RWPE2 (cell line): ENCODE measurements at places on chromosomes 6 and 20.

- H3K27me3 ChIP-seq: peaks cover 84% of the 10 kb centered on the region
- no peak within 1 kb of the TSS for H3K4me3 ChIP-seq
- no peak within 1 kb of the TSS for H3K27ac ChIP-seq
- no peak for DNase-seq
- no peaks in the 10 kb centered on the region for H3K4me1 ChIP-seq
- no peaks in the 10 kb centered on the region for H3K36me3 ChIP-seq
These were observed at the start of gene IRF4 for GRCh38 chr6:391559-392440. IRF4 (plus strand) TSS chr6:391752; CDS start chr6:393153, 1,401 bp downstream.

DNA sequence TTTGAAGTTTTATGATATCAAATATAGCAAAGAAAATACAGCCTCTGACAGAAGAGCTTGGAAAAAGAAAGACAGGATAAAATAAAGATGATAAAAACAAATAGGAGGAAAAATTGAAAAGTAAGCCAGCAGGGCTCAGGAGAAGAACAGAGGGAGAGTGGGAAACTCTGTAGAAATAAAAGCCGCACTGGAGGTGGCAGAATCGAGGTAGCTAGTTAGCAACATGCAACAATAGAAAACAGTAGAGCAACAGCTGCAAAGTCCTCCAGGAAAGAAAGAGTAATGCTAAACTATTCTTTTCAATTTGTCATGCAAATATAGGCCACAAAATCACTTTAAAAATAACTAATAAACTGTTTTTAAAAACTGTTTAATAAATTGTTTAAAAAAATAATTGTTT lies 28.8 kb downstream of the HBS1L start:
- no peaks in the 10 kb centered on the region for H3K4me1 ChIP-seq
- H3K27me3 ChIP-seq: no peaks in the 10 kb centered on the region
- no peak overlapping the region for H3K27ac ChIP-seq
- peaks cover 47% of the 10 kb centered on the region for H3K36me3 ChIP-seq
- no peak for DNase-seq

- no peaks in the 10 kb centered on the region for H3K4me1 ChIP-seq
- no peak for DNase-seq
- H3K36me3 ChIP-seq: no peaks in the 10 kb centered on the region
- H3K27me3 ChIP-seq: peaks cover 83% of the 10 kb centered on the region
These were observed 3.4 kb upstream of the SIM1 start for GRCh38 chr6:100468016-100468622.

DNA sequence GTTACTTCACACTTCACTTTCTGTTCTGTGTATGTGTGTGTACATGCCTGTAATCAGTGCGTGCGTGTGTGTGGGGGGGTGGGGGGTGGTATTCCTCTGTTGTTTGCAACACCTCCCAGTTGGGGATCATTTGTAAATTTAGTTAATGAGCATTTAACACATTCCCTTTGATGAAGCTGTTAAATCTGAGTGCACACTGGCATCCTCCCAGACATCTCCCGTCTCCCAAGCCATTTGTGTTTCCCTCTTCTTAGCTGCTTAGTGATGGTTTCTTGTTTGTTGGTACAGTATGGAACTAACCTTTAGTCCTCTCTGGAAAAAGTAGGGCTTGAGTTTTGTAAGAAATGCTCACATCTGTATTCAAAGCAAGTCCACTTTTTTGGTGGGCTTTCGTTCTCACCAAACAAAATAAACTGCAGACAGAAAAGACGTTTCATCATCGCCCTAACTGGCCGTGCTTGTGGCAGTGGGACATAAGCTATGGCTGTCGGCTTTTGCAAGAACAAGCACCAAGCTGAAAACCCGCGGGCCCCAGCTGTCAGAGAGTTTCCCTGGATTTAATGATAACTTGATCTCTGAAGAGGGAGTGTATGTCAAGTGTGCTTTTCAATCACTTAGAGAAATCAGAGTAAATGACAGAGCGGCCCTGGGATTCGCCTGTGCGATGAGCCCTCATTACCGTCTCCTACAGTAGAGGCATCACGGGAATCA lies 54.9 kb upstream of the SASH1 start:
- no peaks in the 10 kb centered on the region for H3K4me1 ChIP-seq
- no peak overlapping the region for H3K27ac ChIP-seq
- no peaks in the 10 kb centered on the region for H3K27me3 ChIP-seq
- no peak for DNase-seq
- H3K36me3 ChIP-seq: no peaks in the 10 kb centered on the region

DNA sequence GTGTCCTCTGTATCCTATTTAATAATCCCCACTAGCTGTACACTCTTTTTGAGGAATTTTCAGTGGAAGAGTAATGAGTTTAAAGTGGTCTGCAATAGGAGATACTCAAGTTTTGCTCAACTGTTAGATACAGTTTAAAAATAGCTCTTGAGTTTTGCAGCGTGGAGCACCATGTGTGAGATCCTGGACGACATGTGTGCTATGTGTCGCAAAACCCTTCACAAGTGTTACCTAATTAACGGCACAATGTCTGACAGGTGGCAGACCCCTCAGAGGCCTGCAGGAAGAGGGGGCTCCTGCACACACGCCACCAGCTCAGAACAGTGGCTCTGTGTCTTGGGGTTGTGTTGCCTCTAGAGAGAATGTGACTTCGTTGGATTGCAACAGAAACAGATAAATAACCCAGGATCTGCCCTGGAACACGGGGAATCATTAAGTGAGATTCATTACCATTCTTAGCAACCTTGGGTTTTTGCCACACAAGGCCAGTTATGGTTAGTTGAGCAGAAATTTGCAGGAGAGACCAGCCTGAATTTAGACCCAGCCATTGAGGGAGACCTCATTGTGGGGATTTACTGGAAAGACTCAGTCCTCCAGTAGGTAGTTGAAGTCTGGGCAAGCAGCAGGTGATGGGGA lies 73.8 kb downstream of the SASH1 start:
- H3K4me3 ChIP-seq: no peak overlapping the region
- H3K27me3 ChIP-seq: no peaks in the 10 kb centered on the region
- DNase-seq: no peak
- no peak overlapping the region for H3K27ac ChIP-seq

GRCh38 chr20:53947501-53948195 lies 122.7 kb downstream of the BCAS1 start:
- H3K27ac ChIP-seq: no peak overlapping the region
- DNase-seq: no peak
- H3K4me1 ChIP-seq: peaks cover 18% of the 10 kb centered on the region
- no peaks in the 10 kb centered on the region for H3K27me3 ChIP-seq
- H3K36me3 ChIP-seq: no peaks in the 10 kb centered on the region; the same call in 1 of the 2 replicates

DNA sequence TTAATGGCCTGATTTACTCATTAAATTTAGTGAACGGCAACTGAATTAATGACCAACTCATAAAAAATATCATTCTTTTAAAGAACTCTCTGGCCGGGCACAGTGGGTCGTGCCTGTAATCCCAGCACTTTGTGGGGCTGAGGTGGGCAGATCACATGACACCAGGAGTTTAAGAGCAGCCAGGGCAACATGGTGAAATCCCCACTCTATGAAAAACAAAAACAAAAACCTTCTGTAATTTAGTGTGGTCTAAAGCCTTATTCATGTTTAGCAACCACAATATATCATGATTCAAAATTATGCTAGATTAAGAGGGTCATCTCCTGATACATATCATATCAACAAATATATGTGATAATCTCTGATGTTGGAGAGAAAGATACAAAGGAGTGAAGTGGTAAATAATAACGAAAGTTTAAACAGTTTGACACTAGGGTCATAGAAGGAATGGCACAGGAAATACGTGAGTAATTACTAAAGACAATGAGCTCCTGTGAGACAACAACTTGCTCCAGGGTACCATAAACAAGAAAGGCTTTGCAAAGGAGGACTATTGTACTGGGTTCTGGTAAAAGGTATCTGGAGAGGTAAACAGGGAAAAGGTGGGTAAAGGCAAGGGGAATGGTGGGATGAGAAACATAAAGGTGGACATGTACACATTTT lies 5.7 kb downstream of the ELOVL4 start:
- no peaks in the 10 kb centered on the region for H3K27me3 ChIP-seq
- H3K36me3 ChIP-seq: no peaks in the 10 kb centered on the region
- H3K4me3 ChIP-seq: no peak overlapping the region
- no peak for DNase-seq

GRCh38 chr6:100463630-100464161 lies 1.0 kb downstream of the SIM1 start:
- no peak for DNase-seq
- H3K27ac ChIP-seq: no peak overlapping the region

DNA sequence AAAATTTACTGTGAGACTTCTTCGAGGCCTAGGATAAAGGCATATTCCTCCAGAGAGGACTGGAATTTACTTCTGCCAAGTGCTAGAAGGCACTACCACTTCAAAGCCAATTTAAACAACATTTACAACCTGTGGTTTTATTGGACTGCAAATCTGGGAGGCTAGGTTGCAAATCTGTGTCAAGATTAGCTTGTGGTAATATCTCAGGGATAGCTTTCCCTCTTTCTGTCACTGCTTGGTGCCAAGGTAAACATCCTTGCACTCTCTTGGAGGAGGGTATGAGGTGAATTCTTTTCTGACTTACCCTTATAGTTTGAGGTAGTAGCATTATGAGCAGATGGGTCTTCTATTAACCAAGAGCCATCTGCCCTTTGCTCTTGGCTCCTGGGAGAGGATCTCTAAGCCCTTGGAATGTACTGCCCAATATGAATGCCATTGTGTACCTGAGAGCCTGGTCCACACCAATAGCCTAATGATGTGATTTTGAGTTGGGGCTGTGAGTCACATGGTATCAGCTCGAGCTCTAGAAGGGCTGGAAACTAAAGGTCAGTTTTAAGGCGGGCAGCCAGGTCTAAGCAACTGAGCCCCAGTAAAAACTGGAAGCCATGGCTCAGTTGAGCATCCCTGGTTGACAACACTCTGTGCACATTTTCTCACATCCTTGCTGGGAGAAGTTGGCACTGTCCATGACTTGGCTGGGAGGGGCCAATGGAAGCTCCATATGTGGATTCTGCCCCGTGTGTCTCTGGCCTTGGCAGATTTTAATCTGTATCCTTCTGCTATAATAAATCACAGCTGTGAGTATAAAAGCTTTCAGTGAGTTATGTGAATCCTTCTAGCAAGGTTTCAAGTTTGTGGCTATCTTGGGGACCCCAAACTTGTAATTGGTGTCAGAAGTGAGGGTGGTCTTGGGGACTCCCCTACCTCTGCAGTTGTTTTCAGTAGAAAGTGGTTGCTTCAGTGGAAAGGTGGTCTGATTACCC lies 188.1 kb downstream of the UBE3D start:
- H3K4me3 ChIP-seq: no peak overlapping the region
- DNase-seq: no peak
- no peaks in the 10 kb centered on the region for H3K36me3 ChIP-seq
- no peak overlapping the region for H3K27ac ChIP-seq

- peaks cover 77% of the 10 kb centered on the region for H3K27me3 ChIP-seq
- H3K4me3 ChIP-seq: no peak overlapping the region
- H3K4me1 ChIP-seq: no peaks in the 10 kb centered on the region
- no peak overlapping the region for H3K27ac ChIP-seq
- no peaks in the 10 kb centered on the region for H3K36me3 ChIP-seq
These were observed 14.3 kb downstream of the POU3F2 start for GRCh38 chr6:98848539-98849242.

DNA sequence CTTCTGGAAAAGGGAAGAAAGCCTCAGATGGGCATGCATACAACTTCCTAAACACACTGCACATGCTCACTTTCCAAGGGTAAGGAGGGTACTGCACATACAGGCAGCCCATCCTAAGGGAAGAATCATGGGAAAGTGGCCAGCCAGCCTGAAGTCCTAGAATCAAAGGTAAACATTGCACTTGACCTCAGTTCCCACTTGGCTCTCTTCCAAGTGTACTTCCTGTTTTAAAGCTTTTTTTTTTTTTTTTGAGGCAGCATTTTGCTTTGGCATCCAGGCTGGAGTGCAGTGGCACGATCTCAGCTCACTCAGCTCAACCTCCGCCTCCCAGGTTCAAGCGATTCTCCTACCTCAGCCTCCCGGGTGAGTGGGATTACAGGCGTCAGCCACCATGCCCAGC lies 225.3 kb upstream of the EPHA7 start:
- DNase-seq: no peak
- no peaks in the 10 kb centered on the region for H3K4me1 ChIP-seq
- no peak overlapping the region for H3K4me3 ChIP-seq

GRCh38 chr6:39881851-39882530 lies 52.3 kb downstream of the MOCS1 start:
- H3K4me1 ChIP-seq: no peaks in the 10 kb centered on the region
- no peak overlapping the region for H3K4me3 ChIP-seq
- no peak overlapping the region for H3K27ac ChIP-seq
- no peaks in the 10 kb centered on the region for H3K36me3 ChIP-seq
- no peak for DNase-seq
